Activated naive CD4-positive, alpha-beta T cell treated with anti-CD3 and anti-CD28 coated beads for 36 hours (primary cell): ENCODE measurements at places on chromosomes 2 and 18. TPM values are rescaled to one million over a fixed set of nuclear protein-coding genes. Genes with fewer than 3 reads are reported as not detected.

GRCh38 chr2:219901155-219901554, 273.7 kb downstream of the SLC4A3 start:
- H3K27ac ChIP-seq = no peak overlapping the region
- no peak for DNase-seq
- H3K4me3 ChIP-seq = no peak overlapping the region

DNA sequence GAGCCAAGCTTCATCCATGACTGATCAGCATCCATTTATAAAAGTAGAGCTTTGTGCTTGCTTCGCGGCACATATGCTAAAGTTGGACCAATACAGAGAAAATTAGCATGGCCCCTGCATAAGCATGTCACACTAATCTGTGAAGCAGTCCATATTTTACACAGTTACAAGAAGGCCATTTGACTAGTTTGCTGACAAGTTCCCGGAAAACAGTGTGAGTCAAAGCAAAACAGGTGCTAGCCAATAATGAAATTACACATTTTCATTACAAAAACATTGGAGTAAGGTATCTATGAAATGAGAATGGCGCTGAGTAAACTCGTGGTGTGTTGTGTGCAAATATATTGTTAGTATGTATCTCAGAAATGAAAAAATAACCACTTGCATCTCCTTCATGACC, 4.7 kb downstream of the ANKRD62 start:
- no peak overlapping the region for H3K4me3 ChIP-seq
- peaks cover 16% of the 10 kb centered on the region for H3K27me3 ChIP-seq
- H3K36me3 ChIP-seq = no peaks in the 10 kb centered on the region
- no peak overlapping the region for H3K27ac ChIP-seq
- no peak for DNase-seq

CCDC148 gene
- not detected for total RNA-seq

DNA sequence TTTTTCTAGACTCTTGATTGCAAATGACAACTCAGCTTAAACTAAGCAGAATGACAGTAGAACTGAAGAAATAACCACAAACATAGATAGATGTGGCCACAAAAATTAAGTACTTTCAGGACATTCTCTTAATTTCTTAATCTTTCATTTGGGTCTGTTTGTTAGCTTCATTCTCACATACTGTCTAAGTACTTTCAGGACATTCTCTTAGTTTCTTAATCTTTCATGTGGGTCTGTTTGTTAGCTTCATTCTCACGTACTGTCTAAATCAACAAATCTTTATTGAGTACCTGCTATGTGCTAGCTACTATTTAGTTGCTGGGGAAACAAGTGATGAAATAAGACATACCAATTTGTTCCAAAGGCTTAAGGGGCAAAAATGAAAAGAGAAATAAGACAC, 35.1 kb downstream of the FAM117B start:
- H3K4me1 ChIP-seq = peaks cover 90% of the 10 kb centered on the region

- no peaks in the 10 kb centered on the region for H3K27me3 ChIP-seq
- H3K36me3 ChIP-seq = no peaks in the 10 kb centered on the region
- no peaks in the 10 kb centered on the region for H3K4me1 ChIP-seq
- peak; percentile 55 for DNase-seq
- peak overlapping the region; percentile 29 for H3K4me3 ChIP-seq
Measured at GRCh38 chr2:241064008-241064801, 37.9 kb downstream of the MTERF4 start.
